ENCODE measurements at places on chromosomes 4 and X.

DNA sequence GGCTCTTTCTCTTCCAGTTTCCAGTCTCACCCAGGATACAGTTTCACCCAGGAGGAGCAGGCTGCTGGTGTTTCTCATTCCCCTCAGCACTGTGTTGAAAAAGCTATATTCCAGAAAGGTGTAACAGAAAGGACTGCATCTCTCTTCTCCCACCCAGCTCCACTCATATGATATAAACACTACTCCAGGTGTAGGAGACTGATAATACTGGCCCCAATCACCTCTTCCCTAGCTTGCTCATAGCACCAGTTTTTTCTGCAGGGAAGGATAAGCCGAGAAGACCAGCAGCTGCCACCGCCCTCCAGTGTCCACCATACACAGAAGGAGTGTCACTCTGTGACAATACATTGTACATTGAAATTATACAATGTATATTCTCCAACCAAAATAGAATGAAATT, 105.5 kb upstream of the STK26 start:
- DNase-seq = no peak

- DNase-seq = no peak
Observed at GRCh38 chrX:47172971-47173792, 20.4 kb upstream of the UBA1 start.

DNA sequence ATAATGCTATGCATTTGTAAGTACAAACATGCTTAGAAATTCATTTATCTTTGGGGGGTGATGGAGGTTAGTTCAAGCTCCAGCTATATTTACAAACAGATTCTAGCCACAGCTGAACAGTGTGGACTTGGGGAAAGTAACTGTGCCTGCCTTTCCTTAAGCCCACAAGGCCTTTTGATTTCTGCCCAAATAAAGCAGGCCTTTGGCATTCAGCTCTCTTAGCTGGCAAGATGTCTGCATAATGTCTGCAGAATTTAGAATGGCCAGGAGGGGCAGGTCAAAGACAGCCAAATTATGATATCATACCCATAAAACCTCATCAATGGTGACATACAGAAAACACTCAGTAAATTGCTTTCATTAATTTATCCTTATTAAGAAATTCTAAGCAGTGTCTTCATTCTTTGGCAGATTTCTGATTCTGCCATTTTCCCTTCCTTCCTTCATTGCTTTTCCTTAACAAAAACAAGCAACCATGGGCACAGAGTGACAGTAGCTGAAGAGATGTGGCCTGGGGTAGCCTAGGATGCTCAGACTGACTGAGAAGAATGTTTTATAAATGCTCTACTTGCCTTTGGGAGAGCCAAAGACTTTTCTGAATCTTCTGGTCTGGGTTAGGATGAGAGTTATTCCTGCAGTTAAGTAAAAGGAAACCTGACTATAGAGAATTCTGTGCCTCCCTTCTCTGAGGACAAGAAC, 538.7 kb upstream of the NR3C2 start:
- DNase-seq = no peak

DNA sequence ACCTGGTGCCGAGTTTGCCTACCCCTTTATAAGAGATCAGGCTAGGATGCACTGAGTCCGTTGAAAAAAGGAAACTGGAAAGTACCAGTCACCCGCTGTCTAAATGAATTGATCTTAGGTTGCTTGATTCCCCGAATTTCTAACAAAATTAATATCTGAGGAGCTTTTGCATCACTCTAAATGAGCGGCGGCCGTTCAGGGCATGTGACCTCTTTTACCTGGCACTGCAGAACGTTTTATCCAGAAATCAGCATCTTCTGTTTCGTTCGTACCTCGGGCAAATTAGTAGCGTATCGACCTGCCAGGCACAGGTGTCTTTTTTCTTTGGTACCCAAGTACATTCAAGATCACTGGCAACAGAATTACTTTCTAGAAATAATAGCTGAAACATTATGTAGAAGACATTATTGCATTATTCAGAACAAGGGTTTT, 876 bp downstream of the KLHL2 start:
- no peak for DNase-seq

- DNase-seq = peak; percentile 12
Observed at GRCh38 chr4:145679520-145679919, 426 bp upstream of the C4orf51 start.

- DNase-seq = no peak
Observed at GRCh38 chr4:67292636-67293035, 252.7 kb downstream of the CENPC start.

- no peak for DNase-seq
Observed at GRCh38 chr4:36321176-36321575, 39.8 kb downstream of the DTHD1 start.

Measured in NCI-H2107 (cell line).